ENCODE measurements at places on chromosomes 2 and 18.

- no peak for DNase-seq
These were observed 146.3 kb downstream of the ANKRD44 start for GRCh38 chr2:197164141-197164754.

- DNase-seq: peak; percentile 45
These were observed 572 bp downstream of the RPS27A start for GRCh38 chr2:55232863-55233657.

- no peak for DNase-seq
These were observed 200.6 kb downstream of the NRP2 start for GRCh38 chr2:205882806-205883425.

DNA sequence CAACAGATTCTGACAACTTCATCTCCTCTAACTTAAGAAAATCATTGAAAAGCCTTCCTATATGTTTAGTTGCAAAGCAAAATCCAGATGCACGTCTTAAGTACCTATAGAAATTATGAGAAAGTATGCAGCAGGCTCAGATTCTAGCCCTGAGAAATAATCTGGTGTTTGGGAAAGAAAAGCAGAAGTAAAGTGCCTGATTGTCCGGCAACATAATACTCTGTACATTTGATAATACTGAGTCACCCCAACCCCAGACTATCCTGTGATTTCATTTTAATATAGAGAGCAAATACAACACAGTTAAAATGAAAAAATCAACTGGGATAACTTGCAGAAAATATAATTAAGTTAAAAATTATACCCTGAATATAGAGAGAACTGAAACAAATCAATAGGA lies 13.5 kb downstream of the RFX8 start:
- no peak for DNase-seq

DNA sequence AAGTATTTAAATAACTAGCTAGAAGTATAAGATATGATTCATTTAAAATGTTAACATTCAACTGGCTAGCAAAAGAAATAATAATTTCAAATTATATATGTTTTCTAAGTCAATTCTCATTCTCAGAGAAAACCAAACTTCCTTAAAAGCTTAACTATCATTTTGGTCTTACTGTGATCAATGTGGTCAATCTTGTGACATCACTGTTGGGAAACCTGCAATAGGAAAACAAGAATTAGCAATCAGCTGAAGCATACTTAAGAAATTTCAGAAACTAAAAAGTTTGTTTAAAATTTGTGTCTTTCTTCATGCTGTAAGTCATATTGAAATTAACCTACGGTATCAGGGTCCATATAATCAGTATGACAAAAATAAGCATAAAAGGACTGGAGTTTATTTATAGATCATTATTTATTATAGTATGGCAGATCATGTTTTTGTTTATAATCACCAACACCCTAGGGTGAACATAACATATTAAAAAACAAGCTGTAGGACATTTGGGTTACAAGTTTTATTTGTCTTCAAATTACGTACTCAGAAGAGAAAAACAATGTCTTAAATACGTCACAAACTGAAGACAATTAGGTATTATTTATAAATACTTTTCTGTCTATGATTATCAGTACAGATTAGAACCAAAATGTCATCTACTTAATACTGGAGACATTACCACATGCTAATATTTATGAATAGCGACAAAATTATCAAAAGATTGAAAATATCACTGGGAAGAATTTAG lies 60.5 kb downstream of the BAZ2B start:
- DNase-seq: no peak

DNA sequence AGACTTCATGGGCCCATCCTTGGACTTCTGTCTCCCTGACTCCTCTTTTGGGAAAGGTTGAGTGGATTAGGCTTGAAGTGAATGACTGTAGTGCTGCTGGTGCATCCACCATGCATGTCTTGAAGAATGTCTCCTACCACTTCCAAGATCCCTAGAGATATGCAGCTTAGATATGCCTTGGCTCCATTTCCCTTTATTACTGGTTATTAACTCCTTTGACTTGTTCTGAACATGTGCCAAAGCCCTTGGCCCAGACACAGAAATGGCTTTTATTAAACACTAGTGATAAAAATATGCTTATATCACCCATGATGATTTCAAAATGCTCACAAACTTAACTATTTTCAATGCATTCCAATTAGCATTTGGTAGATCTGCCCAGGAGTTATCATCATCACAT lies 90.0 kb upstream of the SLC14A2 start:
- DNase-seq: no peak

- no peak for DNase-seq
These were observed 666.3 kb downstream of the TSN start for GRCh38 chr2:122421775-122422174.

GRCh38 chr18:46166261-46166970 lies 62.2 kb downstream of the HAUS1 start:
- no peak for DNase-seq

DNA sequence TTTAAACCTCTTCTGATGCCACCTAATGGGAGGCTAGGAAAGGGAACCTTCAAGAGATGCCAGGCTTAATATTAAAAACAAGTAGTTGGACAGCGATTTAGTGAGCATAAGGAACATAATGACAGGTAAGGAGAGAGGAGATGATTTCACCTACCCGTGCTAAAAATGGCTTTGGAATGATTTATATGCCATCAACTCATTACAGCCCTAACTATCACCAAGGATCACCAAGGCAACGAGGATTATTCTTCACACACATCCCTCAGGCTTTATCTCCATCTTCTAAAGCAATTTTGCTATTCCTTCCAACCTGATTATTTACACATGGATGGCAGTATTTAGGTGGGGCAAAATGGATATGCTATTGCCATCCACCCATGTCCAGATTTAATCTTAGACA lies 237.8 kb downstream of the DCC start:
- no peak for DNase-seq

DNA sequence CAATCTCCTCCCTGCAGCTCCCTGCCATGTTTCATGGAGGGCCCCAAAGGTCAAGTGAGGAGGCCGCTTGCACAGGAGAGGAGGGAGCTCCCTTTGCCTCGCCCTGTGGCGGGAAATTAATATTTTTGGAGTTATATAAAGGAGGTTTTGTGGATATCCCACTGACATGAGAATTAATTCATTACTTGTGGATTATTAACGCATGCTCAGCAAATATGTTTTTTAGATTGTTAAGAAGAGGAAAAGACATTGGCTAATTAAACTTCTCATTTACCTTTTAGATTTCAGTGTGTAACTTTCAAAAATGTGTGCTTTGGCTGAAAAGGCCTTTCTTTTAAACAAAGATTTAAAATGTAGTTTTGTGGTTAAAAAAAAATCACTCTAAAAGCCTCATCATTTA lies 474.0 kb downstream of the SOCS6 start:
- no peak for DNase-seq

DNA sequence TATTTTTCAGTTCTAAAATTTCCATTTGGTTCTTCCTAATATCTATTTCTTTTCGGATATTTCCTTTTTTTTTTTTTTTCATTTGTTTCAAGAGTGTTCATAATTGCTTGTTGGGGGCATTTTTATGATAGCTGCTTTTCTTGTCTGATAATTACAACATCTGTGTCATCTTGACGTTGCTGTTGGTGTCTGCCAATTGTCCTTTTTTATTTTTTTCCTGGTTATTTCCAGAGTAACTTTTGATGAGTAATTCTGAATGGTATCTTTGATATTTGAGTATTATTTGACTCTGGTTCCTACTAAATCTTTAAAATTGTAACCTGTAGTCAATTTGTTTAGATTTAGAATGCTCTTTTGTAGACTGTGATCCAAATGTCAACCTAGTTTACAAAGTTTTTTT lies 51.3 kb upstream of the CHRNA1 start:
- no peak for DNase-seq

DNA sequence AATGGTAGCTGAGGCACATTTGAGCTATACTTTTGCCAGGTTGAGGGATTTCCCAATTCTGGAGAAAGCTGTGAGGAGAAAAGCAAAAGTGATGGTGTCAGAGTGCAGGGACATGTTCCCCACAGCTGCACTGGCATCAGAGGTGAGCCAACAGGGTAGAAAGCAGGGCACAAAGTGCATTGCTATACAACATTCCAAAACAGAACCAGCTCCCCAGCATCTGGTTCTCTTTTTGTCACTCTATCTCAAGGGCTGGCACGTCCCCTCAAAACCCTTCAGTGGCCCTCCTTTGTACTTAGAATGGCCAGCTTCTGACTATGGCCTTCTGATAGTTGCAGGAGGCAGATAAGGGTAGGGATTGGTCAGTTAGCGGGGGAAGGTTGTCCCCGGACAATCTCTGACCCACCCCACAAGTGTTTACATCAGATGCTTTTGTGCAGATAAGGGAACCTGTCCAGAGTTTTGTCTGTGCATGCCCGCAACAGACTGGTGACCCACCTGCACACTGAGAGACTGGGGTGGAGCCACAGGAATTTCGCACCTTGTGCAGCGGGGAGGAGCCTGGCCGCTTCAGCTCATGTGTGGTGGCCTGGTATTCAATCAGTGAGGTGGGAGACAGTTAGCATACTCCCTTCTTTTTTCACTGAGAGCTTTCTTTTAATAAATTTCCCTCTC lies 31.0 kb upstream of the TMEM17 start:
- DNase-seq: no peak

DNA sequence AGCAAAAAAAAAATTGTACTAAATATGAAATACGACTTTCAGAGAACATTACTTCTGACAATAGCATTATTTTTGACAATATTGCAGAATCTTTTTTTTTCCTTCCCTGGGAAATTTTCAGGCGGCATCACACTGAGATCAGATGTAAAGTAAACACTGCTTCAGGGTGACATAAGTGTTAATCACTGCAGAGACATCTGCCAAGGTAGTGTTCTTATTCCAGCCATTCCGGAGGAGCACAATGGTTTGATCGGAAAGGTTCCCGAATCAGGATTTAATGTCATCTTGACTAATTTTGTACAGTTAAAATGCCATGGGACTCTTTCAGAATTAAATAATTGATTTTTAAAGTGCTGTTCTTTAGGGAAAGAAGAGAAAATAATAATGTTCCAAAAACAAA lies 56.7 kb upstream of the ZNF236 start:
- no peak for DNase-seq
